Activated CD8-positive, alpha-beta memory T cell treated with anti-CD3 and anti-CD28 coated beads, Interleukin-2, amount 50 U/mL, for 48 hours (primary cell): ENCODE measurements at places on chromosomes 2 and 18.
A peak's percentile ranks its signal among the peaks of the same experiment; 100 is the strongest.

GRCh38 chr2:210072922-210073509 lies 70.6 kb downstream of the RPE start:
- no peak for DNase-seq

DNA sequence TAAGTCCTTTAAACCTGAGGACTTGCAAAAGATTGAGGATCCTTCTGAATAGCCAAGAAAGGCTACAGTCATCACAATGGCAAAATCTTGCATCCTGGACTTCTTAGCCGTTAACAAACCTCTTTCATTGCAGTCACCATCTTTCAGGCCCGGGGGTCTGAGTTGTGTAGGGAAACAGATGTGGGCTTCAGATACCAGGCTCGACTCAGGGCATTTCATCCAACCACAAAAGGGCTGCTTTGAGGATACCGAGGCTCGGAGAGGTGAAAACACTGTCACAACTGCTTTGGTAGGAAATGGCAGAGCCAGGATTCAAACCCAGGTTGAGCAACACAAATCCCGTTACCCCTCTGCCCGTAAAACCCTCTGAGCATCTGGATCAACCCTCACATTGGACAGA lies 147.4 kb downstream of the TFCP2L1 start:
- no peak for DNase-seq

DNA sequence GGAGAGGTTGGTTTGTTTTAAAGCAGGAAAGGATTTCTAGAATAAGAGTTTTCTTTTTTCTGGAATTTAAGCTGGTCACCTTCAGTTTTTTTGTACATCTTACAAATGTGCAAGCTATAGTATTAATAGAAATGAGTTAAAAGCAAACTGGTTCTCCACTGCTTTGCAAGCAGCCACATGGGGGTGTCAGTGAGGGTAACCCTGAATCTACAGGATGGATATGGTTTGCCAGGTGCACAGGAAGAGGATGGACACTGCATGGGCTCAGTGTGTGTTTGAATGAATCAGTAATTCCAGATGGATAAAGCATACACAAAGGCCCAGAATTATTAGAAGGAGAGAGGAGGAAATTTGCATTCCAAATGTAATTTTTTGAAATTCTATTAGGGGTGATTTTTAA lies 89.0 kb downstream of the MAPRE2 start:
- no peak for DNase-seq

GRCh38 chr2:238498188-238498587 lies 71.5 kb downstream of the ASB1 start:
- DNase-seq, result no peak

DNA sequence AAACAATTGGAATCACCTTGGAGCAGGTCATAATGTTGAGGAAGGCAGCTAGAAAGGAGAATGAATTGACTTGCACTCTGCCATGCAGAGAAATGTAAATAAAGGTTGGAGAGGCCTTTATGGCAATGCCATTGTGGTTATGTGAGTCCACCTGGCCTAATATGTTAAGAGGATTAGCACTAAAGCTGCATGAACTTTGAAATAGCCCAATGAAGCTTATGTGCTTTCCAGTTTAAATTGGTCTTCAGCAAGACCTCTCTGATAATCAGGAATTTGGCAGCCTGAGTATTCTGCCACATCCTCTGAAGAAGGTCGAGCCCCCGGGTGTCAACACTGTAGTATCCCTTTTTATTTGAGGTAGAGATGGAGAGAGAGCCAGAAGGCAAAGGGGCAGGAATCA lies 464.9 kb downstream of the CDH2 start:
- no peak for DNase-seq

DNA sequence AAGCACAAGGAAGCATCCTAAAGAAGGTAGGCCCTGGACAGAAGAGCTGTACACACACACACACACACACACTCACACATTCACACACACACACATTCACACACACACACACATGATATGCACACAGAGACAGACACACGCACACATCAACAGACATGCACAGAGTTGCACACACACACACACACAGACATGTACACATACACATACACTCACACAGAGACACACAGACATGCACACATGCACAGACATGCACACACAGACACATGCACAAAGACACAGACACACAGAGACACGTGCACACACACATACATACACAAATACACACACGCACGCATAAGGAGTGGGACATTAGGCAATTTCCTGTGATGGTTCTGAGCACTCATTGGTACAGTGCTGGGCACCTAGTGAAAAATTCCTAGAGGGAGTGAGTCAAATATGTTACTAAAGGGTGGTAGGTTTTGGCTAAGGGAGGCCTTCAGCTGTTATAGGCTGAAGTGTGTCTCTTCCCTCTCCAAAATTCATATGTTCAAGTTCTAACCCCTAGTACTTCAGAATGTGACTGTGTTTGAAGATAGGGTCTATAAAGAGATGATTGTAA lies 26.4 kb downstream of the THNSL2 start:
- no peak for DNase-seq

DNA sequence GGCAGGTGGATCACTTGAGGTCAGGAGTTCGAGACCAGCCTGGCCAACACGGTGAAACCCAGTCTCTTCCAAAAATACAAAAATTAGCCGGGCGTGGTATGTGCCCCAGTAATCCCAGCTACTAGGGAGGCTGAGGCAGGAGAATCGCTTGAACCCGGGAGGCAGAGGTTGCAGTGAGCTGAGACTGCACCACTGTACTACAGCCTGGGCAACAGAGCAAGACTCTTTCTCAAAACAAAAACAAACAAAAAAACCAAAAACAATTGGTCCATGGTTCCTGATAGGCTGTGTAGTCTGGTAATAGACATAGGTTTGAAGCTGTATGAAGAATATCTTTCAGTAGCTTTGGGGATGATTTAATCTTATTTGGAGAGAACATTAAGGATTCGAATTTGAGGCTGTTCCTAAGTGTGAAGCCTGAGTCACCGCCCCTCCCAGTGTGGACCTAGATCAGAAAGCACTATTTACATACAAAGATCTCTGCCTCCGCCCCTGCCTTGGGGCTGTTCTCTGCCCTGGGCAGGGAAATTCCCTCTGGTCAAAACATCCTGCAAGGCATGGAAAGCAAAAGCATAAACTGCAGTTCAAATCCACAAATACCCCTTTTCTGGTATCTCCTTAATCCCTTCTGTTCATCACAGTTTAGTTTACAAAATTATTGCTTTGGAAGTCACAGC lies 52.8 kb upstream of the PMAIP1 start:
- no peak for DNase-seq

GRCh38 chr2:16948053-16948452 lies 282.4 kb upstream of the CYRIA start:
- no peak for DNase-seq

DNA sequence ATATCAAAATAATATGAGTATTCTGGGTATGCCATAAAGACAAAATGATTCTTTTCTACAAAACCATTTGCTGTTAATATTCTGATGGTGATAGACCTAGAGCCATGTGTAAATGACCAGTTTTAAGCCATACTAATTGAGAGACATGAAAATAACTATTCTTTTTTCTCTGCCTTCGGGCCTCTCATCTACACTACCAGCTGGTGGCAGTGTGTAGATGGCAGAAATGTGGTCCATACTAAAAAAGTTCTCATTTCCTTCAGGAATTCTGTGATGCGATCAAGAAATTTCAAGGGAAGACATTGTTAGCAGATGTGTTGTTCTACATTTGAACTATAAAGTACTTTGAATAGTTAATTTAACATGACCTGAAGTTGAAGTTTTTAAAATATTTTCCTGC lies 485.2 kb downstream of the TRIB2 start:
- no peak for DNase-seq

GRCh38 chr2:109382226-109382895 lies 231.4 kb downstream of the SEPTIN10 start:
- DNase-seq, result peak; percentile 29

- DNase-seq, result no peak
Measured at GRCh38 chr2:75021672-75022071, 63.2 kb downstream of the POLE4 start.

- no peak for DNase-seq
Measured at GRCh38 chr2:51247252-51247805, 215.4 kb upstream of the NRXN1 start.

DNA sequence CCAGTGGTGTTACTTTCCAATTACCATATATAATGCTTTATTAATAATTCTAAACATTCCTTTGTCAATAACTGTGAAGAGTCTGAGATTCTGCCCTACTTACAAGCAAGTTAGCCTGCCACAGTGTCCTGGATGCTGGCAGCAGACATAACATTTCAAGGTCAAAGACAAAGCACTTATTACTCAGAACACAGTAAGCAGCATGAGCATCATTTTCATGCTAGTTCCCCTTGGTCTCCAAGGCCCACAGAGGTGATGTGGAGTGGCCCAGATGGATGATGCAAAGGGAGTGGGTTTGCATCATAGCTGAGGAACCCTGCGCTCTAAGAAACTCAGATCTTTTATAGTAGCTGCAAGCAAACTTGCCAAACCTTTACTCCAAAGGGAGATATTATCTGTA lies 349.7 kb downstream of the ZEB2 start:
- no peak for DNase-seq

GRCh38 chr18:48035556-48035860 lies 105.0 kb upstream of the SMAD2 start:
- no peak for DNase-seq

DNA sequence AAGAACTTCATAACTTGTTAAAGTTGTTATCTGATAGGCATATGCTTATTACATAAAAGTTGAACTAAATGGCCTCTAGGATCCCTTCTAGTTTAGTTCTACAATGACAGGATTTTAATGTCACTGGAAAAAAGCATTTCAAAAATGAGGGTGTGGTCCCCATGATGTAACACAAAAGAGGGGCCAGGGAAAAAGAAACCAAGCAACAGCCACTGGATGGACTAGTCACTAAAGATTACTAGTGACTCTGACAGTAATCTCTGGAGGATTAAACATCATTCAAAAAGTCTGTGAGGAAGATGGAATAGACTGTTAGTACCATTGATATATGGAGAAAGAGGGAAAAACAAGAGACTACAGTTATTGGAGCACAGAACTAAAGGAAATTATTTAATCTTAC lies 22.6 kb downstream of the SEPTIN10 start:
- no peak for DNase-seq

GRCh38 chr2:240739797-240740196 lies 48.1 kb downstream of the AQP12A start:
- DNase-seq, result peak; percentile 56

DNA sequence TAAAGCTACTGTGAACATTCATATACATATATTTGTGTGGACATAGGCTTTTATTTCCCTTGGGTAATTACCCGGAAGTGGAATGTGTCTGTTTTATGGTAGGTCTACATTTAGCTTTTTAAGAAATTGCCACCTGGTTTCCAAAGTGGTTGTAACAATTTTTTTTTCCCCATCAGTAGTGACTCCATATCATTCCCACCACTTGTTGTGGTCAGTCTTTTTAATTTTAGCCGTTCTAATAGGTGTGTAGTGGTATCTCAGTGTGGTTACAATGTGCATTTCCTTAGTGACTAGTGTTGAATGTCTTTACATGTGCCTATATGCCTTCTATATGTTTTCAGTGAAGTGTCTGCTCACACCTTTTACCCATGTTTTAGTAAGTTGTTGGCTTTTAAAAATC lies 60.3 kb upstream of the MAPRE3 start:
- no peak for DNase-seq

DNA sequence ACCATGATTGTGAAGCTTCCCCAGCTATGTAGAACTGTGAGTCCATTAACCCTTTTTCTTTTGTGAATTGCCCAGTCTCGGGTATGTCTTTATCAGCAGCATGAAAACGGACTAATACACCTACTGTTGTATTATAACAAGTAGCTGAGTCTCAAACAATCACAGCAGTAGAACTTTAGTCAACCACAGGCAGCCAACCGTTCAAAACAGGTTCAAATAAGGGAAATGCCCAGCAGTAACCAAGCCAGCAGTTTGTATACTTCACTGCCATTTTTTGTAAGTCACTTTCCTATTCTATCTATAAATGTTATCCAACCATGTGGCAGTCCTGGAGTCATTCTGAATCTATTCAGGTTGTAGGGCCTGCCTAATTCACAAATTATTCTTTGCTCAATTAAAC lies 1560.6 kb upstream of the SLC39A10 start:
- no peak for DNase-seq

DNA sequence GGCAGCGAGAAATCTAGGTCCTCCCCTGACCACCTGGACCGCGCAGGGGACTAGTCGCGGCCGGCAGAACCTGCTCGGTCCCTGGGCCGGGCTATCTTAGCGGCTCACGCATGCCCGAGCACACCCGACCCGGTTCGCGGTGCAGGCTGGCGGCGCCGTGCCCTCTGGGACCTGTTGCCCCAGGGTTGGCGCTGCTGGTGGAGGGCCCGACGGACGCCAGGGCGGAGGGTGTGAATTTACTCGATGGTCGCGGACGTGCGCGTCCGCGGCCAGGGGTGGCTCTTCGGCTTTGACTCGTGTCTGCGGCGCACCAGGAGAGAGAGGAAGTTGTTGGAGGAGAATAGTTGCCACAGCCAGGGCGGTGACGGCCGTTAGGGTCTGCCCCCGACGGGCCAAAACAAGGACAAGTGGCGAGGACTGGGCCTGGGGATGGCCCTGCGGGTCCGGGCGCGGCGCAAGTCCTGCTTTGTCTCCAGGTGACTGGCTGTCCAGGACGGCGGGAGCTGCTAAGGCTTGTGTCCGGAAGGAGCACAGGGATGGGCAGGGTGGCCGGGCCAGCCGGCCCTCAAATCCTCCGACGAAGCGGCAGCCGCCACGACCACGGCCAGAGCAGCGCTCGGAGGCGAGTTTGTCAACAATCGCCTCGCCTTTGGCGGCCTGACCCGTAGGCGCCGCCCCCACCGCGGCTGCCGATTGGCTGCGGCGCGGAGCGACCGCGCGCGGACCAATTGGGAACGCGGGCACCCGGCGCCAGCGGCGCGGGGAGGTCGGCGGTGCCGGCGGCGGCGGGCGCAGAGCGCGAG lies 1.3 kb downstream of the BCL2L11 start:
- peak; percentile 90 for DNase-seq

DNA sequence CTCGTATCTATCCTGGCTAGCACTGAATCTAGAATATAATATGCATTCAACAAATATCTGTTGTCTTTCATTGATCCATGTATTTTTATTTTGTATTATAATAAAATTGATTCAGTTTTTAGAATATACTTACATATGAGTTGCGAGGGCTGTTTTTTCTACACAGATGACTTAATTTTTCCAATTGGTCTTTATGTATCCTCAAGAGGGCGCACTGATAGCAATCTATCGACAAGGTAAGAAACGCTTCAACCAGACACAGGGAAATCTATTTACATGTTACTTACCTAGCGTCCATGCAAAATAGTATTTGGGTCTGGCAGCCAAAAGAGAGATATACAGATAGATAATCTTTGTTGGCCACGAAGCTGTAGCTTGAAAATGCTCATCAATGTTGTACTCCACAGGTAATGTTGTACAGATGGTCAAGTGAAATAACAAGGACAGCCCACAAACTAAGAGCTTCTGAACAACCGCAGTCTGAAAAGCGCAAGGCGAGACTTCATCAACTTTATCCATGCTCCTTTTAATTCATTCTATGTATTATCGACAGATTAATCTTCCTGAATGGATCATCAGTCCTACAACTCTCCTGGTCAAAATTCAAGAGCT lies 35.5 kb upstream of the KIDINS220 start:
- DNase-seq, result no peak
